ENCODE measurements at places on chromosomes 2 and 18. TPM values are rescaled to one million over a fixed set of nuclear protein-coding genes. Genes with fewer than 3 reads are reported as not detected.
A peak's percentile ranks its signal among the peaks of the same experiment; 100 is the strongest.

GRCh38 chr2:10271509-10271908 lies 31.2 kb upstream of the HPCAL1 start:
- no peaks in the 10 kb centered on the region for H3K4me1 ChIP-seq
- H3K27ac ChIP-seq, result no peak overlapping the region
- H3K4me3 ChIP-seq, result no peak overlapping the region
- DNase-seq, result no peak
- H3K36me3 ChIP-seq, result no peaks in the 10 kb centered on the region

Gene BUB1
- total RNA-seq, result 115 TPM

Gene PLGLB1
- 0.52 TPM for total RNA-seq

Gene GPR155
- 1.0 TPM for total RNA-seq

GRCh38 chr2:172172513-172173173 lies 69.9 kb upstream of the DLX2 start:
- DNase-seq, result peak; percentile 87
- H3K27me3 ChIP-seq, result peaks cover 10% of the 10 kb centered on the region
- H3K27ac ChIP-seq, result no peak overlapping the region
- H3K4me1 ChIP-seq, result peaks cover 19% of the 10 kb centered on the region
- H3K36me3 ChIP-seq, result no peaks in the 10 kb centered on the region

GRCh38 chr2:163343316-163343715 lies 392.5 kb downstream of the FIGN start:
- no peak for DNase-seq
- H3K27ac ChIP-seq, result no peak overlapping the region
- H3K4me3 ChIP-seq, result no peak overlapping the region

GRCh38 chr2:240336820-240337427 lies 98.5 kb upstream of the GPC1 start:
- H3K4me1 ChIP-seq, result no peaks in the 10 kb centered on the region
- no peak for DNase-seq
- no peak overlapping the region for H3K4me3 ChIP-seq

GRCh38 chr2:219852626-219853025 lies 225.2 kb downstream of the SLC4A3 start:
- H3K27me3 ChIP-seq, result peaks cover 47% of the 10 kb centered on the region
- peaks cover 20% of the 10 kb centered on the region for H3K4me1 ChIP-seq
- no peaks in the 10 kb centered on the region for H3K36me3 ChIP-seq
- H3K27ac ChIP-seq, result no peak overlapping the region
- DNase-seq, result no peak

Gene FAM117B
- 23.2 TPM for total RNA-seq
